Activated CD4-positive, alpha-beta memory T cell treated with anti-CD3 and anti-CD28 coated beads, Interleukin-2, amount 10 ng/mL, durations not matched to agents 7 days and 5 days (primary cell): ENCODE measurements at places on chromosomes 2 and 18. TPM values are rescaled to one million over a fixed set of nuclear protein-coding genes. Genes with fewer than 3 reads are reported as not detected.

Gene MPP4
- not detected for total RNA-seq

GRCh38 chr2:235575431-235575830 lies 81.6 kb downstream of the AGAP1 start:
- H3K4me3 ChIP-seq: no peak overlapping the region
- no peak overlapping the region for H3K27ac ChIP-seq
- no peaks in the 10 kb centered on the region for H3K36me3 ChIP-seq
- H3K27me3 ChIP-seq: no peaks in the 10 kb centered on the region
- no peaks in the 10 kb centered on the region for H3K4me1 ChIP-seq
- DNase-seq: no peak

DNA sequence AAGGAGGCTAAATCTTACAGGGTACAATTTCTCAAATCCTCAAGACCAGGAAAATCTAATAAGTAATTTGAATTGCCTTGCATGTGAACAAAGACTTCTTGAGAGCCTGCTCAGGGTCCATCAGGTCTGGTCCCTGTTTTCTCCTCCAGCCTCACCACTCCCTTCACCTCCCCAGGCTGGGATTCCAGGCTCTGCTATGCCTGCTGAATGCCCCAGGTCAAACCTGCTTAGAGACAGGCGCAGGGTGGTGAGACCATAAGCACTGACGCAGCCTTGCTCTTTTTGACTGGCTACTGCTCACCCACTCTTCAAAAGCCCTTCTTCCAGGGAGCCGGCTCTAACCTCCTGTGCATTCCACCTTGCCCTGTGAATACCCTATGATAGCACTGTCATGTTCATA lies 356.4 kb upstream of the ACVR2A start:
- H3K27me3 ChIP-seq: no peaks in the 10 kb centered on the region
- H3K4me1 ChIP-seq: peaks cover 28% of the 10 kb centered on the region

GRCh38 chr2:197131558-197131855 lies 179.1 kb downstream of the ANKRD44 start:
- DNase-seq: no peak
- peaks cover 76% of the 10 kb centered on the region for H3K4me1 ChIP-seq
- no peaks in the 10 kb centered on the region for H3K27me3 ChIP-seq
- H3K27ac ChIP-seq: peak overlapping the region; percentile 30
- H3K36me3 ChIP-seq: peaks cover 76% of the 10 kb centered on the region
- no peak overlapping the region for H3K4me3 ChIP-seq

Gene RAB17
- total RNA-seq: not detected
